Omental fat pad (tissue), 4 donors: ENCODE measurements at places on chromosomes 16 and 17. TPM values are rescaled to one million over a fixed set of nuclear protein-coding genes. Genes with fewer than 3 reads are reported as not detected.
A peak's percentile ranks its signal among the peaks of the same experiment; 100 is the strongest.

DNA sequence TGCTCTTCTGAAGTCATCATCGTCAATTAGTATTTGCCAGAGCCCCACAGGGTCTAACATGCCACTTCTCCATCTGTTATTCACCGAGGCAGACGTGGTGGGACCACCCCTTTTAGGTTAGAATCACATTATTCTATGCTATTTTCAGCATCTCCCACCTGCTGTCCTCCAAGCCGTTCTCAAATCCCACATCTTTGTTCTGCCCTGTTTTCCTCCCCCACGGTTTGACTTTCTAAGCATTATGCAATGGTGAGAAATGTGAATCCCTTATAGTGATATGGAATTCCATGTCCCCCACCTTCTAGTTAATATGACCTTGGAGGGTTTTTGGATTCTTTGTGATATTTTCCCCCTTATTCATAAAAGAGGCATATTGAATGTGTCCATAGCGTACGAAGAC is 634.1 kb upstream of the RBFOX1 start:
- DNase-seq: no peak

DNA sequence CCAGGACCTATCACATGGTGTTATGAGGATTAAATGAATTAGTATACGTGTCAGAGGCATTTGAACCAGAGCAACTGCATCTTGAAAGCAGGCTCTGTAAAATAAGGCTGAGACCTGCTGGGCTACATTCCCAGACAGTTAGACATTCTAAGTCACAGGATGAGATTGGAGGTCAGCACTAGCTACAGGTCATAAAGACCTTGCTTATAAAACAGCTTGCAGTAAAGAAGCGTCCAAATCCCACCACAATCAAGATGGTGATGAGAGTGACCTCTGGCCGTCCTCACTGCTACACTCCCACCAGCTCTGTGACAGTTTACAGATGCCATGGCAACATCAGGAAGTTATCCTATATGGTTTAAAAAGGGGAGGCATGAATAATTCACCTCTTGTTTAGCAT is 71.8 kb downstream of the IRF8 start:
- no peak for DNase-seq

GRCh38 chr17:82245134-82246039 is 16.5 kb downstream of the SLC16A3 start:
- DNase-seq: no peak

DNA sequence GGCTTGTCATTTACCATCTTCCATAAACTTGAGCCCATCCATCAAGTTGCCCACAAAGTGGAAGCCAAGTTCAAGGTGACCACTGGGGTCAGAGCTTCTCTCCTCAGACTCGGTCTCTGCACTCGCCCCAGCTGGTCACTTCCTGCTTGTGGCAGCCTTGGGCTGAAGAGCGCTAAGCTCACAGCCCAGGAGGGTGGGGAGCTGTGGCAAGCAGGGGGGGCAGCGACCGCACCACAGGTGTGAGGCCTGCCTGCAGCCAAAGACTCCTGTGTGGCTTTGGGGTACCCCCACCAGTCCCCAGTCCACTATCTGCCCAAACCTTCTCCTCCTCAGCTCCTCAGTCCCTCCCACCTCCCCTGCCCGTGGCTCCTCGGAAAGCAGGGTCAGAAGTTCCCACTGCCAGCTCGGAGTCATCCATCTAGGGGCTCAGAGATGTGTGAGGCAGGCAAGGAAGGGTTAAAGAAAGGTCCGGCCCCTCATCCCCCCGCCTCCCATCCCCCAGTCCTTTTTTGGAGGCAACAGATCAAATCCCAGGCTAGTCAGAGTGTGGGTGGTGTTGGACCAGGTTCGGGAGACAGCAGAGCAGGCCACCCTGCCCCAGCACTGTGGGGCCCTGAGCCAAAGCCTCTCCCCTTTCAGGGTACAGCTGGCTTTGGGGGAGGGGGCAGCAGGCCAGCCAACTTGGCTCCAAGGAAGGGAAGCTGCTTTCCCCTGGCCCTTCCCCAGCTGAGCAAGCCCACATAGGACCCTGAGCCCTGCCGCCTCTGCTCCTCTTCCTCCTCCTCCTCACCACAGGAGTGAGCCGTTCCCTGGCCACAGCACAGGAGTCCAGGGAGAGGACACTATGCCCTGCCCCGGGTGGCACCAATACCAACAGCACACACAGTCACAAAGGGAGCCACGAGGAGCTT is 3.2 kb downstream of the CSF3 start:
- no peak for DNase-seq

DNA sequence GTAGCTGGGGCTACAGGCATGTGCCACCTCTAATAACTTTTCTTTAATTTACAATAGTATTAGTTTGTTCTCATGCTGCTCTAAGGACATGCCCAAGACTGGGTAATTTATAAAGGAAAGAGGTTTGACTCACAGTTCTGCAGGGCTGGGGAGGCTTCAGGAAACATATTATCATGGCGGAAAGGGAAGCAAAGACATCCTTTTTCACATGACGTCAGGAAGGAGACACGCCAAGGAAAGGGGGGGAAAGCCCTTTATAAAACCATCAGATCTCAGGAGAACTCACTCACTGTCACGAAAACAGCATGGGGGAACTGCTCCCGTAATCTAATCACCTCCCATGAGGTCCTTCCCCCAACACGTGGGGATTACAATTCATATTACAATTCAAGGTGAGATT is 18.3 kb downstream of the IL4R start:
- DNase-seq: peak; percentile 19

GRCh38 chr17:2892305-2892971 is 96.2 kb downstream of the RAP1GAP2 start:
- no peak for DNase-seq

DNA sequence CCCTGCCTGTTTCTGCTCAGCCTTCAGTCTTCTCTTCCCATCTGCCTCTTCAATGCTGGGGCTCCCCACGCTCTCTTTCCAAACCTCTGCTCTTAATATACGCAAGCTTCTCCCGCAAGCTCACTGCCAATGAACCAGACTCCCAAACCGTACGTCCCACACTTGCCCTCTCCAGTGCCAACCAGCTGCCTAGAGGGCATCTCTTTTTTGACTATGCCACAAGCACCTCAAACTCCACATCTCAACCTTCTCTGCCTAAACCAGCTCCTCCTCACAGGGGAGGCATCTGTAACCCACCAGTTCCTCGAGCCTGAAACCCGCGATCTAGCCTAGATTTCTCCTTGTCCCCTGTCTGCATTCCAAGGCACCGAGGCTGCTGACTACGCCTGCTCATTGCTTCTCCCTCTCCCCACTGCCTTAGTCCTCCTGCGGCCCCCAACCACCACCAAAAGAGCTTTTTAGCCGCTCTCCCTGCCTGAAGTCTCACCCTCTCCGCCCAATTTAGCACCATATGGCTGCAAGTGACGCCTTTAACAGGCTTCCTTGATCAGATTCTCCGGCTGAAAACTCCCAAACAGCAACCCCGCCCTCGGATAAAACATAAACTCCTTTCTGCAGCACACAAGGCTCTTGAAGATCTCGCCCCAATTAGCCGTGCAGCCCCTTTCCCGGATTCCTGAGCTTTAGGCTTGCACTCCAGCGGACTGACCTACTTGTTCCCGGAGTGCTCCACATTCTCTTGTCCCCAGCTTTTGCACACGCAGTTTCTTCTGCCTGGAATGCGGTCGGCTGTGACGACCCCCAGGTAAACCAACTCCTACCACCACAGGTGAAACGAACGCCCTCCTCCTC is 1.5 kb downstream of the GGA2 start:
- no peak for DNase-seq

GRCh38 chr17:40610359-40610758 is 37.3 kb downstream of the SMARCE1 start:
- no peak for DNase-seq

DNA sequence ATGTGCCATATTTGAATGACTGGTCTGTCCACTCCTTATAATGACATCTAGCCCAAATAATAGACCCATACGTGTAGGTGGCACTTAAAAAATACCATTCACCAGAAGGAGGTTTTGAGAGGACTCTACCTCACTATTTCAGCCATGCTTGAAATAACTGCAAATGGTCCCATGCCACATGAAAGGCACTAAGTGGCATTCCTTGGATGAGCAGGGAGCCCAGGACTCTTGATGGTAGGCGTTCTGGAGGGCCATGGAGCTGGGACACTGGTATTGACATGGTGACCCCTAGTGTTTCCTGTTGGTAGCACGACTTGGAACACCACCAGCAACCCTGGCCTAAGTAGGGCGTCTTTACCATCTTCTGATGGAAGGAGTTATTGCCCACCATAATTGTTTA is 148.7 kb upstream of the ZFHX3 start:
- no peak for DNase-seq

- DNase-seq: no peak
These were observed 11.6 kb downstream of the ZNF423 start for GRCh38 chr16:49844359-49844758.

- DNase-seq: no peak
These were observed 26.3 kb downstream of the DEF8 start for GRCh38 chr16:89974870-89975269.

- no peak for DNase-seq
These were observed 18.2 kb downstream of the WFDC1 start for GRCh38 chr16:84312783-84313382.

GRCh38 chr17:969811-970355 is 9.7 kb downstream of the NXN start:
- no peak for DNase-seq

GRCh38 chr16:3141781-3142311 is 7.0 kb downstream of the ZNF213 start:
- no peak for DNase-seq

DNA sequence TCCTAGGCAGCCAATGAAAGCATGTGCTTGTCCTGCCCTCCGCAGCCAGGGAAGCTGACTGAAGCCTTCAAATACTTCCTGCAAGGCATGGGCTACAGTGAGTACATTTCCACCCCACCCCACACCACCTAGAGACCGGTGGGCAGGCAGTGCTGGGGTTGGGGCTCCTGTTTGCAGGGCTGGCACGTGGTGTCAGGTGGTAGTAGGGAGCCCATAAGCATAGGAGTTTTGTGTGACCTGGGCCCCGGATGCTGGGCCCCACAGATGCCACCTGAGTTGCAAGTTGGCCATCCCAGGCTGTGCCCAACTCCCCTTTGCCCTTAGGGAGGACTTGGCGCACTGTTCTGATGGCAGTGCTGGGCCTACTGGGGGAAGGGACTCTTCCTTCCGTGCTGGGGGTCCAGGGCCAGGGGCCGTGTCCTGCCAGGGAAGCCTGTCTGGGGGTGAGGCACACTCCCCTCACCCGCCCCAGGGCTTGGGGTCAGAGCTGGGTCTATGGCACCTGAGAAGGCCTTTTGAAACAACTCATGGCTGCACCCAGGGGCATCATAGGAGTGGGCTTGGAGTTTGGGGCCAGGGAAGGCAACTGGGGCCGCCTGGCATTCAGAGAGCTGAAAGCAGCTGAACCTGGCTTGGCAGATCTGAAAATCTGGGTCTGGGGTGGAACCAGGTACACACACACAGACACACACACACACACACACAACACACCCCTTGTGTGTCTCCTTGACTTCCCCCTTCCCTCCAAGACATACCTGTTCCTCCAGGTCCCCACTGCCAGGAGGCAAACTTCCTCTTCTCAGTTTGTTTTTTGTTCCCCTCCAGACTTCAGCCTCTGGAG is 5.8 kb upstream of the SETD6 start:
- DNase-seq: no peak

GRCh38 chr17:76599694-76600460 is 14.2 kb upstream of the ST6GALNAC2 start:
- DNase-seq: no peak

GRCh38 chr16:81544261-81544660 is 99.7 kb downstream of the CMIP start:
- DNase-seq: no peak

GRCh38 chr16:49576941-49577340 is 203.3 kb downstream of the C16orf78 start:
- no peak for DNase-seq

- no peak for DNase-seq
These were observed 45.8 kb downstream of the STAT3 start for GRCh38 chr17:42342242-42343008.

GRCh38 chr16:70706948-70707465 is 21.2 kb upstream of the MTSS2 start:
- DNase-seq: no peak

DNA sequence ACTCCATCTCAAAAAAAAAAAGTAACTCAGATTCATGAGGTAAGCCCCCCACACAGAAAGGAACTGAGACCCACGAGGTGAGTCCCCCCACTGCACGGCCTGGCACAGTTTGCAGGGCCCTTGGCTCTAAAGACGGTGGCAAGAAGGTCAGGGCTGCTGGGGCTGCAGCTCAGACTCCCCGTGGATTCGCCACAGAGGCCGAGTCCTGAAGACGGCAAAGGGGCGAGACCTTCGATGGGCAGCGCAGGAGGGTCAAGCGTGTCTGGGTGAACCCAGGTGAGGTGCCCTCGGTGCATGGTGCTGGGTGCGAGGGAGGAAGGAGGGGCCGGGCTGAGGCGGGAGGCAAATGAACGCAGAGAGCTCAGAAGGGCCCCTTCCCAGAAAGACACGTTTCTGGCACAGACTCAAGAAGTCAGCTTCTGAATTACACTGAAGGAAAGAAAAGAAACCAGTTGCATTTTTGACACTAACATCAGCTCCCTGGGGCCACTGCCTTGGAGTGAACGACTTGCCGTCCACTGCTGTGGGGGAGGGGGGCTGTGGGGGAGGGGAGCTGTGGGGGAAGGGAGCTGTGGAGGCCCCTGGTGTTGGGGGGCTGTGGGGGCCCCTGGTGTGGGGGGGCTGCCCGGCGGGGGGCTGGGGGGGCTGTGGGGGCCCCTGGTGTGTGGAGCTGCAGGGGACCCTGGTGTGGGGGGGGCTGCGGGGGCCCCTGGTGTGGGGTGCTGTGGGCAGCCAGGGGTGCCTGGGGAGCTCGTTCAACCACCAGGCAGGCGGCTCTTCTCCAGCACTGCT is 69.8 kb upstream of the METRNL start:
- no peak for DNase-seq

DNA sequence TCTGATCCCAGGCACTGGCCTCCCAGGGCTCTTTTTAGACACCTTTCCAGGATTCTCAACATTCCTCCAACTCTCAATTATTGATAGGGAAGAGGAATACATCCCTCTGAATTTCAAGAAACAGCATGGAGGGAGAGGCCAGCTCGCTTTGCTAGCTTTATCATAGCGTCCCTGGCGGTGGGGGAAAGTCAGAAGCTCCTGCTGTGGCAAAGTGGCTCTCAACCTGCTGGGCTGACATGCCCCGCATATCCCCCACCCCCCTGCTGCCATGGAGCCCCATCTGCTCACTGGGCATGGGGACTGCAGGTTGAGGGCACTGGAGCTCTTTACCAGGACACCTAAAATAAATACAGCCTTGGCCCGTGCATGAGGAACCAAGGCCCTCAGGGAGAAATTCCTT is 140.3 kb downstream of the SLC39A11 start:
- DNase-seq: no peak

GRCh38 chr17:81396278-81396721 is 1.0 kb downstream of the BAHCC1 start:
- DNase-seq: no peak

- DNase-seq: no peak
These were observed 227.3 kb downstream of the CCDC182 start for GRCh38 chr17:57517632-57518456.

- DNase-seq: no peak
These were observed 168.4 kb downstream of the ENGASE start for GRCh38 chr17:79242873-79243602.

The CDH11 gene
- total RNA-seq: 44.9 TPM

The OR1G1 gene
- not detected for total RNA-seq

The KIF2B gene
- total RNA-seq: not detected

The KCNH6 gene
- not detected for total RNA-seq

The CACNG3 gene
- total RNA-seq: not detected

The UNC13D gene
- 27.1 TPM for total RNA-seq

The WNK4 gene
- 2.2 TPM for total RNA-seq

The EEF2KMT gene
- total RNA-seq: 6.3 TPM

The AIPL1 gene
- total RNA-seq: not detected

The PTX4 gene
- total RNA-seq: not detected

The TAT gene
- not detected for total RNA-seq

The CALB2 gene
- 15.0 TPM for total RNA-seq

The ZPBP2 gene
- not detected for total RNA-seq

The CBLN1 gene
- not detected for total RNA-seq

The ADAMTS18 gene
- 8.3 TPM for total RNA-seq
